ENCODE measurements at places on chromosomes 6 and 20. TPM values are rescaled to one million over a fixed set of nuclear protein-coding genes. Genes with fewer than 3 reads are reported as not detected.

- no peak for DNase-seq
These were observed 77.3 kb upstream of the TMEM244 start for GRCh38 chr6:129938249-129939020.

- no peak for DNase-seq
These were observed 30.3 kb upstream of the MAPK13 start for GRCh38 chr6:36099869-36100483.

DNA sequence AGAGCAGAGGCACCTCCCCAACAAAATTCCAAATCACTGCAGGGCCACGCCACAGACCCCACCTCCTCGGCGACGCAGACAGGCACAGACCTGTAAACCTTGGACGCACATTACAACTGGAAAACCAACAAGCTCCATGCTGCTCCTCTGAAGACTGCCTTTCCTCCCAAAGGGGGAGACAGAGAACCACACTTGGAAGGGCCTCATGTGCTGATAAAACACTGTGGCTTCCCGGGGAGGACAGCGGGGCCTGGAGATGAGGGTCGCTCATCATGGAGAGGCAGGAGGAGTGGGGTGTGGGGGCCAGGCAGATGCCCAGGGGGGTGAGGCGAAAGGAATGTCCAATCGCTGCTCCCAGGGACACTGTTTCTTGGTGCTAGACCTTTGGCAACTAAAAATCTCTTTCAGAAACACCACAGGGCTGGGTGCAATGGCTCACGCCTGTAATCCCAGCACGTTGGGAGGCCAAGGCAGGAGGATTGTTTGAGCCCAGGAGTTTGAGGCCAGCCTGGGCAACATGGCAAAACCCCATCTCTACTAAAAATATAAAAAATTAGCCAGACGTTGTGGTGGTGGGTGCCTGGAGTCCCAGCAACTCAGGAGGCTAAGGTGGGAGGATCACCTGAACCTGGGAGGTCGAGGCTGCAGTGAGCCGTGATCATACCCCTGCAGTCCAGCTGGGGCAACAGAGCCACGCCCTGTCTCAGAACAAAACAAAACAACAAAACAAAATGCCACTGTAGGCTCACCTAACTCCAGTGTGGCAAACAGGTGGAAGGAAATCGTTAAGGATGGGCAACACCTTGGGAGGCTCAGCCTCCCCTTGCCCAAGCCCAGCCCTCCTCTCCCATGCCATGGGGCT is 53.8 kb downstream of the ABHD12 start:
- DNase-seq, result no peak

DNA sequence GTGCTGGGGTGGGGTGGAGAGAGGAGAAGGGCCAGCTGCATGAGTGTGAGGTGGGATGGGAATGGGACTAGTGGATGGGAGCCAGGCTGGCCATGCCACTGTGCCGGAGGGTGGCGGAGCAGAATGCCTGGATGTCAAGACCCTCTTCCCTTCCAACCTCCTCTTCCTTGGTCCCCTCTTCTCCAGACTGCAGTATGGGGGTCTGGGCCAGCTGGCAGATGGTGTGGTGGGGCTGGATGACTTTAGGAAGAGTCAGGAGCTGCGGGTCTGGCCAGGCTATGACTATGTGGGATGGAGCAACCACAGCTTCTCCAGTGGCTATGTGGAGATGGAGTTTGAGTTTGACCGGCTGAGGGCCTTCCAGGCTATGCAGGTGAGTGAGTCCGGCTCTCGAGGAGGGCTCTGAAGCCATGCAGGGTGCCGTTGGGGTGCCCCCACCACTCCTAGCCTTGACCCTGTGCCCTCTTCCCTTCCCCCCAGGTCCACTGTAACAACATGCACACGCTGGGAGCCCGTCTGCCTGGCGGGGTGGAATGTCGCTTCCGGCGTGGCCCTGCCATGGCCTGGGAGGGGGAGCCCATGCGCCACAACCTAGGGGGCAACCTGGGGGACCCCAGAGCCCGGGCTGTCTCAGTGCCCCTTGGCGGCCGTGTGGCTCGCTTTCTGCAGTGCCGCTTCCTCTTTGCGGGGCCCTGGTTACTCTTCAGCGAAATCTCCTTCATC is 7.7 kb downstream of the DDR1 start:
- no peak for DNase-seq

DNA sequence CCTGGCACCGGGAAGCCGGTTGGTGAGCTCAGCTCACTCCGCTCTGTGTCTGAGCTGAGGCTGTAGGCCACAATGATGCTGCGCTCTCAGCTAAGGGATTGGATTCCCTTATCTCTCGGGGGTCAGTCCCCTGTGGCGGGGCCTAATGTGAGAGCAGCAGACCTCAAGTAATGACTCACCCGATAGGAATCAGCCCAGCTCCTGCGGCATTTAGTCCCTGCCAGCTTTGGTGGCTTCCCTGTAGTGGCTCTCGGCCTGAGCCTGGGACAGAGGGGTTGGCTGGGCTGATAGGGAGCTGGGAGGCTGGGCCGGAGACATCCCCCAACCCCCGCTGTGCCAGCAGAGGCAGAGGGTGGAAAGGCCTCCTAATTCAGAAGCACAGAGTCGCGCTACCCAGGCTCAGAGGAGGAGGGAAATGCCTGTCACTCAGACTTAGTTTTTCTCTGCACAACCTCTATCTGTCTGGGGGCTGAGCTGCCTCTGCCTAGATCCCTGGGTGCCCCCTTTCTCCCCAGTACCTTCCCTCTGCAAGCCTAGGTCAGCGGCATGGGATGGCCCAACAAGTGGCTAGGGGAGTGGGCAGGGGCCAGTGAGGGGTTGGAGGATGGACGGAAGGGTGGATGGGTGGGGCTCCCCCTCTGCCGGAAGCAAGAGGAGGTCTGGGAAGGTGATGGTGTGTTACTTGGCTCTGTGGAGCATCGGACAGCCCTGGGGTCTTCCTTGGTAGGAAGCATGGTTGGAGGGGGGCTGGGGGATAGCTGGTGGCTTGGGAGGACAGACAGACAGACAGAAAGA is 92.2 kb downstream of the CDH22 start:
- no peak for DNase-seq

The TRAPPC3L gene
- polyA plus RNA-seq, result 0.35 TPM

The BPI gene
- polyA plus RNA-seq, result 0.28 TPM

The TNFRSF6B gene
- polyA plus RNA-seq, result 2.8 TPM

GRCh38 chr20:42945234-42945994 is 244.3 kb downstream of the PTPRT start:
- DNase-seq, result no peak

DNA sequence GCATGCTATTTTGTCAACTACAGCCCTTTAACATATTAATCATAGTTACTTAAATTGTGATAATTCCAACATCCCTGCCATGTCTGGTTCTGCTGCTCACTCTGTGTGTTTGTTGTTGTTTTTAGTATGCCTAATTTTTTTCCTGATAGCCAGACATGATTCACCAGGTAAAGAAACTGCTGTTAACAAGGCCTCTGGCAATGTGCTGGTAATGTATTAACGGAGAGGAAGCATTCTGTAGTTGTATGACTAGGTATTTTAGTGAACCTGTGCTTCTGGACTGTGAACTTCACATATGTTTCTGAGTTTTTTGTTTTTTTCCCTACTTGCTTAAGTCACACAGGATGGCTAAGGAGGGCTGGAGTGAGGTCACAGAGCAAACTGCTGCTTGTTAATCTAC is 4.8 kb downstream of the DYNLT2 start:
- DNase-seq, result no peak

- DNase-seq, result no peak
These were observed 87.9 kb downstream of the MMS22L start for GRCh38 chr6:97195117-97195516.

- no peak for DNase-seq
These were observed 36.3 kb downstream of the FAM50B start for GRCh38 chr6:3885262-3886036.

Measured in renal pelvis (tissue), 12 donors.